ENCODE measurements at places on chromosomes 4 and X.

- DNase-seq, result no peak
Measured at GRCh38 chrX:102976286-102976685, 39.2 kb downstream of the RAB40AL start.

- DNase-seq, result peak; percentile 6
Measured at GRCh38 chrX:123361371-123361770, 177.3 kb downstream of the GRIA3 start.

DNA sequence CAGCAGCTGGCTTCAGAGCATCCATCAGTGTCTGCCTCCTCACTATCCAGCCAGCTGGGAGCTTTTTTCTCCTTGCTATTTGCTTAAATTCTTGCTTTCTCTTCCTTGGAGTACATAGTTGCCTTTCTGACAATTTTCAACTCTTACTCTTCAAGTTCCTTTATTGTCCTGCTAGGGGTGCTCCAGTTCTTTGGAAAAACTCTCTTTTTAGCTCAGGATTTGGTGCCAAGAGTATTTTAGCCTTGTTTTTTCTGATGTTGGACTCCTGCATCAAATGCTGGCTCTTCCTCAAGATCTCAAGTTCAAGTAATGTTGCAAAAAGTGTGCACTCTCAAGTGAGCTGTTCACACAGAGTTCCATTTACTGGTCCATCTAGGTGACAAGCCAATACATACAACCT is 126.4 kb downstream of the KDR start:
- no peak for DNase-seq

- DNase-seq, result no peak
Measured at GRCh38 chrX:46582966-46583365, 9.4 kb downstream of the CHST7 start.

DNA sequence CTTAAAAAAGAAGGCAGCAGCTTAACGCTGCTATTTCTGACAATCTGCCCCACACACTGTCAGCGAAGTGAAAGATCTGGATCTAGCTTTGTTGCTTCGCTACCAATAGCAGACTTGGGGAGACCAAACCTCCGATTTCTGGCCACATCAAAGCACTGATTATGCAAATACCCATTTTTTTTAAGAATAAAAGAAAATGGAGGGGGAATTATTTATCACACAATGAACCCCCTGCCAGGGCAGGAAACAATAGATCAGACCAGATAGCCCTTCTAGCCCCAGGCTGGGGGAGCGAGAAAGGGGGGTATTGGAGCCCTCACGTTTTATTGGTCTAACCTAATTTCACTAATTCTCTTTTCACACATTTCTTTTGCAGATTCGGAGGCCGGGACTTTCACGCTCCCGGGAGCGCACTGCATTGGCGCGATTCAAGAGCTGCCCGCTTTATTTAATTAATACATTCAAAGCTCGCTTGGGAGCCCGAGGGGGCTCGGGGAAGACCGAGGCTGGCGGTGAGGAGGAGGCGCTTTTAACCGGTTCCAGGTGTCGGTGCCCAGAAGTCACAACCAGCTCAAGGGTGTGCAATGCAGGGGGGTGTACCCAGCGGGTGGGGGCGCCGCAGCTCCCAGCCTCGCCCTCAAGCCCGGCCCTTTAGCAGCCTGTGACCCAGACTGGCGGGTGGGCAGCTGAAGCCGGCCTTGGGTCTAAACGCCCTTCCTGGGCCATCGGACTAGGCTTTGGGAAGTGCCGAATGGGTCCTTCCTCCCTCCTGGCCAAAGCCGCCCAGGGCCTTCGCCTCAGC is 5.5 kb downstream of the NEUROG2 start:
- no peak for DNase-seq

GRCh38 chrX:2516623-2517022 is 15.8 kb upstream of the DHRSX start:
- no peak for DNase-seq

DNA sequence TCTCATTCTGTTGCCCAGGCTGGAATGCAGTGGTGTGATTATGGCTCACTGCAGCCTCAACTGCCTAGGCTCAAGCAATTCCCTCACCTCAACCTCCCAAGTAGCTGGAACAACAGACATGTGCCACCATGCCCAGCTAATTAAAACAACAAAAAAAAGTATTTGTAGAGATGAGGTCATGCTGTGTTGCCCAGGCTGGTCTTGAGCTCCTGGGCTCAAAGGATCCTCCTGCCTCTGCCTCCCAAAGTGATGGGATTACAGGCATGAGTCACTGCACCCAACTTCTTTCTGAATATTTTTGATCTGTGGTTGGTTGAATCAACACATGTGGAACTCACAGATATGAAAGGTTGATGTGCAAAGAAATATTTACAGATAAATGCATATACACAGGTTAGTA is 18.5 kb upstream of the SEPTIN11 start:
- DNase-seq, result no peak

- DNase-seq, result no peak
Measured at GRCh38 chrX:37829721-37830120, 17.6 kb downstream of the DYNLT3 start.

- peak; percentile 25 for DNase-seq
Measured at GRCh38 chr4:41935652-41936021, 408 bp downstream of the TMEM33 start.
